ENCODE measurements at places on chromosomes 7 and 10. TPM values are rescaled to one million over a fixed set of nuclear protein-coding genes. Genes with fewer than 3 reads are reported as not detected.
A peak's percentile ranks its signal among the peaks of the same experiment; 100 is the strongest.

DNA sequence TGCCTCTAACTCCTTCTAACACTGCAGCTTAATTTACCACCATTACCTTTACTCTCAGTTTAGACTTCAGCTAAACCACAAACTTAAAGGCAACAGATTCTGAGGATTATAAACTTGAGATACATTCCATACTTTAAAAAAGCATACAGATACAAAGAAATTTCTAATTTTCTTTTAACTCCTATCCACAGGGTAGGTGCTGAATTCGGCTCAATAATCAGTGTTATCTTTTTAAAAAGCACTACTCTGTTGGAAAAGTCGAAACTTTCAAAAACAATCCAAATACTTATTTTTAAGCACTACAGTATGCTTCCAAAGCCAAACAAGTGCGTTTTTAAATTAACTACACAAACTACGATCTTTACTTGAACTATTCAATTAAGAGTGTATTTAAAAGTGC is 1.0 kb downstream of the SMNDC1 start:
- no peaks in the 10 kb centered on the region for H3K27me3 ChIP-seq
- peaks cover 45% of the 10 kb centered on the region for H3K36me3 ChIP-seq
- H3K27ac ChIP-seq: no peak overlapping the region
- H3K4me3 ChIP-seq: peak overlapping the region; percentile 77

DNA sequence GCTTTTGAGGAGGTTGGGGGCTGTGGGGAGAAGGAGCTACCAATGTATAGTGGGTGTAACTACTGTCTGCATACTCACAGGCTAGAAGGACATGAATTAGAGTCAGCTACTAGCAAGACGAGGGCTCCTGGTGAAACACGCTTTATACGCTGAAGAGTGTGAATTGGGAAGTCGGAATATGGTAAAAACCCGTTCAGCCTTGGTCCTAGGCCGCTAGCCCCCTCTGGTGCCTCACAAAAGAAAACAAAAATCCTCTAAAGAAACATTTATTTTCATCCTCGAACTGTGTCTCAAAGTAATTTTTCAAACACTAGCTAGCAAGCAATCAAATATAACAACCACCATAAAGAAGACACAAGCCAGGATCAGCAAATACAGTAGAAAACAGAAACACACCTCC is 338.1 kb upstream of the SEMA3C start:
- ATAC-seq: no peak
- H3K4me1 ChIP-seq: no peaks in the 10 kb centered on the region
- H3K4me3 ChIP-seq: no peak overlapping the region

DNA sequence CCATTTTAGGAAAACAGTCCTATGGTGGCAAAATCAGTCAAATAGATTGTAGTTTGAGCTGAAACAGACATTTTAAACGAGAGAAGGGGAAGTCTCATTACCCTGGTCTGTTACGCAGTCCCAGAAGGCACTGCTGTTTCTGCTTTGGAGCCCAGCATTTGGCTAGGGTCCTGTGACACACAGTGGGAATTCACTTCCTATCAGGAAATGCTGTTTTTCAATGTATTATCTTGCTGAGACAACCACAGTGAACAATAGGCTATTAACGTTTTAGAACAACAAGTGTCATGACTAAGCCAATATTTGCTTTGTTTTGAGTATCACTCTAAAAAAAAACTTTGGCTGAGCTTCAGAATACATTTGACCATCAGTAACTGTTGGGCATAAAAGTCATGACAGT is 74.1 kb downstream of the ADD3 start:
- ATAC-seq: peak; percentile 31
- H3K27me3 ChIP-seq: no peaks in the 10 kb centered on the region
- H3K27ac ChIP-seq: no peak overlapping the region
- no peaks in the 10 kb centered on the region for H3K36me3 ChIP-seq
- no peak overlapping the region for H3K4me3 ChIP-seq
- peaks cover 8% of the 10 kb centered on the region for H3K4me1 ChIP-seq

DNA sequence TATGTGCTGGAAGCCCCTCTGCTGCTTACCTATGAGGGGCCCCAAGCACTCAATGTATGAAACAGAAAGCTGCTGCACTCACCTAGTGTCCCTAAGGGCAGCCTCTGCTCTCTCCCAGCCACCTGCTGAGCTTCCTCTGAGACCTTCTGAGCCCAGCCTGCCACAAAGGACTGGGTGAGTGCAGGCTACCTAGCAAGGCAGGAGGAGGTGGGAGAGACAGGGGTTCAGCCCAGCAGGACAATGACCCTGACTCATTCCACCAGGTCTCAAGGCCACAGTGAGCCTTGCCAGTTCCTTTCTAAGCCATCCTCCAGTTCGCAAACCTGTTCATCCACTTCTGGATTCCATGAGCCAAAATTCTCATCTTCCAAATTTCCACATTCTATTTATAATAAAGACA is 16.3 kb downstream of the VOPP1 start:
- no peak for ATAC-seq
- no peak overlapping the region for H3K27ac ChIP-seq
- H3K27me3 ChIP-seq: no peaks in the 10 kb centered on the region
- H3K4me3 ChIP-seq: no peak overlapping the region
- peaks cover 5% of the 10 kb centered on the region for H3K4me1 ChIP-seq
- no peaks in the 10 kb centered on the region for H3K36me3 ChIP-seq

GRCh38 chr7:152607007-152607406 is 68.9 kb downstream of the XRCC2 start:
- H3K36me3 ChIP-seq: no peaks in the 10 kb centered on the region
- no peaks in the 10 kb centered on the region for H3K27me3 ChIP-seq
- no peak overlapping the region for H3K27ac ChIP-seq
- no peak for ATAC-seq
- no peak overlapping the region for H3K4me3 ChIP-seq

- no peaks in the 10 kb centered on the region for H3K27me3 ChIP-seq
- H3K27ac ChIP-seq: peak overlapping the region; percentile 98
- ATAC-seq: no peak
These were observed 64.2 kb downstream of the PWWP2B start for GRCh38 chr10:132461103-132461682.

DNA sequence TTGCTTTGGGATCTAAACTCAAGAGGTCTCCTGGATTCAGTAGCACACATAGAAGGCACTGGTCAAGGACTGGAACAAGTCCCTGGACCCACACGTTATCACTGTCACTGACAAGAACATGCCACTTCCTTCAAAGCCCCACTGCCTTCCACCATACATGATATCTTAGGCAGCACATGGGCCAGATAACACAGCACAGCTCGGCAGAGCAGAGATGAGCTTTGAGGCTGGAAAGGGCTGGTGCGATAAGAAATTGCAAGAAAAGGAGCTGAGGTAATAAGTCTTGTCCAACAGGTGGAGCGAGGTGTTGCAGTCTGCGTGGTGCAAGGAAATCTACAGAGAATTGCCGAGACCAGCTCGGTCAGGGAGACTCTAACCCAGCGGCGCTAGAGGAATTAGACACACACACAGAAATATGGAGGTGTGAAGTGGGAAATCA is 139.8 kb upstream of the CDK13 start:
- H3K36me3 ChIP-seq: no peaks in the 10 kb centered on the region
- H3K4me1 ChIP-seq: no peaks in the 10 kb centered on the region
- no peak overlapping the region for H3K4me3 ChIP-seq
- ATAC-seq: no peak
- peaks cover 8% of the 10 kb centered on the region for H3K27me3 ChIP-seq

GRCh38 chr7:64608116-64608910 is 45.4 kb upstream of the ZNF680 start:
- no peaks in the 10 kb centered on the region for H3K4me1 ChIP-seq
- no peak overlapping the region for H3K27ac ChIP-seq
- H3K36me3 ChIP-seq: no peaks in the 10 kb centered on the region
- H3K27me3 ChIP-seq: no peaks in the 10 kb centered on the region

DNA sequence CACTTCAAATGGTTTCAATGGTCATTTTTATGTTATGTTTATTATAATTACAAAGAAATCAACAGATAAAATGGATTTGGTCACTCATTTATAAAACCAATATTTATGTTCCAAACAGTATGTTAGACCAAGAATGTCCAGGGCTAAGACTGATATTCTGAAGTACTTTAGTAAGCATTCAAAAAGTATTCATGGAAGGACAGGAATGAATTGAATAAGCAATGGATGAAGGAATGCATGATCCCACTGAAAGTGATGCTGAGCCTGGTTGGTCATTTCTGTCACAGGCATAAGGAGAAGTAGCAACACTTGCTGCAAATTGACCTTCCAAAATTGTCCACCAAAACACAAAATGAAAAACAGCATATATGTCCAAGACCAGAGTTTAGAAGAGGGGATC is 189.0 kb upstream of the CELF2 start:
- no peaks in the 10 kb centered on the region for H3K27me3 ChIP-seq
- no peaks in the 10 kb centered on the region for H3K36me3 ChIP-seq
- H3K4me3 ChIP-seq: no peak overlapping the region
- H3K4me1 ChIP-seq: peaks cover 20% of the 10 kb centered on the region

DNA sequence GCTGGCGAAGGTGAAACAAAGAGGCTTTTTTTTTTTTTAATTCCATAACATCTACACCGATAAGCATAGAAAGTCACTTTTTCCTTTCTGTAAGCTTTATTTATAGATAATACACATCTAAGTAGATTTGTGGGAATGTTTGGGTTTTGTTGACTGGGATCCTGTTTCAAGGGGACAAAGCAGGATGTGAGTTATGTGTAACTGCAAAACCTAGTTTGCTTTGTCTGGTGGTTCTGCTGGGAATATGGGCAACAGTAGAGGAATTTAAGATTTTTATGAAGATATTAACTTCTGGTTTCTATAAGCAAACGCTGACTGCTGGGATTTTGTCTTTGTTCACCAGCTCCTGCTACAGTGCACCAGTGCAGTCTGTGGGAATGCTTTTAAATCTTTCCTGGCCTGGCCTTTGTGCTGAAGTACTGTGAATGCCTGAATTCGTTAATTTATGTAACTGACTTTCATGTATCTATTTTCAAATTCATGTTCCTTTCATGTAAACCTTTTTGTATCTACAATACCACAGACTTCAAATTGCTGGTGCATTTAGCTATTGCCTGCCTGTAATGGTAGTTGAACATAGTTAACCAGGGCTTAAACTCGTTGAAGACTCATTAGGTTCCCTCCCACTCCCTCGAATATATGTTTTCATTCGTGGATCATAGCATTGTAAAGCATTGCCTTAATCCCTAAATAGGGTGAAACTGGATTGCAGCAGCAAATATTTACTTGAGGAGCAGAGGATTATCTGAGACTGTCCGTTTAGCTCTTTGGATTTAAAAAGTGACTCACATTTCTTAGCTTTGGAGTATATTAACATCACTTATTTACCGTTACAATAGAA is 1.5 kb downstream of the KLHL7 start:
- peak overlapping the region; percentile 81 for H3K4me3 ChIP-seq
- H3K36me3 ChIP-seq: peaks cover 6% of the 10 kb centered on the region
- H3K27ac ChIP-seq: no peak overlapping the region
- H3K4me1 ChIP-seq: peaks cover 9% of the 10 kb centered on the region
- H3K27me3 ChIP-seq: no peaks in the 10 kb centered on the region
- no peak for ATAC-seq

GRCh38 chr7:33503014-33503413 is 373.6 kb downstream of the BBS9 start:
- no peaks in the 10 kb centered on the region for H3K4me1 ChIP-seq
- H3K4me3 ChIP-seq: no peak overlapping the region
- no peak for ATAC-seq
- no peaks in the 10 kb centered on the region for H3K36me3 ChIP-seq
- H3K27me3 ChIP-seq: no peaks in the 10 kb centered on the region
- no peak overlapping the region for H3K27ac ChIP-seq

GRCh38 chr10:95941115-95941514 is 33.3 kb downstream of the CC2D2B start:
- no peak for ATAC-seq
- H3K36me3 ChIP-seq: peaks cover 4% of the 10 kb centered on the region
- H3K4me1 ChIP-seq: no peaks in the 10 kb centered on the region
- no peaks in the 10 kb centered on the region for H3K27me3 ChIP-seq
- no peak overlapping the region for H3K27ac ChIP-seq
- H3K4me3 ChIP-seq: no peak overlapping the region

DNA sequence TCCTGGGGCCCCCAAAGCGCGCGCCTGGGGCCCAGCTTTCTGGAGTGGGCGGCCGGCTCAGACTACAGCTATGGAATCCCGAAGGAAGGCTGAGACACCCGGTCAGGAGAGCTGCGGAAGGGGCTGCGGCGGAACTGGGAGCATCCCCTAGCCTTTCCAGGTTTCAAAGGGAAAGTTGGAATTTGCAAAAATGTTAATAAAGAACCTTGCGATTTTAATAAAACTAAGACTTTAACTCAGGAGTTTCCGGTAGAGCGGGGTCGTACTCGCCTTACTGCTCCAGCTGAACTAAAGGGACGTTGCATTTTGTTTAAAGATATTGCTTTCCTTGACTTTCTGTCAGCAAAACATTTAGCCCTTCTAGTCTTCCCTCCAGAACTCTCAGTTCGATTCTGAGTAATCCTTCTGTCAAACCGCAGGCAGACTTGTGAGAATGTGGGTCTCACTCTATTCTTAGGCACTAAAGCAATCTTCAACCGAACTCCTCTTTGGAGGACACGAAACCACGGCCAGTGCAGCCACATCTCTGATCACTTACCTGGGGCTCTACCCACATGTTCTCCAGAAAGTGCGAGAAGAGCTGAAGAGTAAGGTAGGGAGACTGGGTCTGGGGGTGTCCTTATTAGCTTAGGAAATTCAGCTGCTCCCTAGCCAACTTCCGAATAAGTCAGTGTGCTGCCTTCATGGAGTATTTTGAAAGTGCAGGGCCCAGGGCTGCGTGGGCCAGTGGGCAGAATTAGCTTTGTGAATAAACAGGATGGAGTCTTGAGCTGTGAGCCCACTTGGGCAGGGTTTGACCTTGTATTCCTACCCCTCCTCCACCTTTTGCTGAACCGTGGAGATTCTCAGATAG is 1.9 kb downstream of the CYP26A1 start:
- peaks cover 56% of the 10 kb centered on the region for H3K4me1 ChIP-seq
- H3K36me3 ChIP-seq: no peaks in the 10 kb centered on the region
- no peak for ATAC-seq
- no peak overlapping the region for H3K27ac ChIP-seq

- H3K4me3 ChIP-seq: no peak overlapping the region
- no peaks in the 10 kb centered on the region for H3K4me1 ChIP-seq
- H3K36me3 ChIP-seq: no peaks in the 10 kb centered on the region
These were observed 86.8 kb downstream of the ANKRD7 start for GRCh38 chr7:118311121-118311836.

GRCh38 chr10:5988336-5988920 is 11.1 kb upstream of the IL15RA start:
- no peak overlapping the region for H3K27ac ChIP-seq
- H3K4me1 ChIP-seq: peaks cover 2% of the 10 kb centered on the region
- no peak overlapping the region for H3K4me3 ChIP-seq
- no peaks in the 10 kb centered on the region for H3K36me3 ChIP-seq
- H3K27me3 ChIP-seq: peaks cover 2% of the 10 kb centered on the region

PNLIP gene
- not detected for total RNA-seq

FAM221A gene
- total RNA-seq: 3.2 TPM

GPER1 gene
- total RNA-seq: 7.3 TPM

RSU1 gene
- 129 TPM for total RNA-seq

KLLN gene
- 0.19 TPM for total RNA-seq

TFEC gene
- total RNA-seq: 6.2 TPM

PPRC1 gene
- 31.4 TPM for total RNA-seq

KLHDC10 gene
- total RNA-seq: 17.0 TPM

AGAP4 gene
- 7.8 TPM for total RNA-seq

SFRP4 gene
- 1.4 TPM for total RNA-seq

IL6 gene
- total RNA-seq: not detected

TMEM225B gene
- total RNA-seq: 1.6 TPM

RNF32 gene
- total RNA-seq: not detected

PAX4 gene
- not detected for total RNA-seq

Measured in gastroesophageal sphincter (tissue), 4 donors.